Neural crest cell (in vitro differentiated cells): ENCODE measurements at places on chromosomes 1 and 21. TPM values are rescaled to one million over a fixed set of nuclear protein-coding genes. Genes with fewer than 3 reads are reported as not detected.

The LRRC8C gene
- 4.5 and 4.6 TPM in 2 replicates for total RNA-seq

- DNase-seq: no peak
- H3K4me3 ChIP-seq: no peak overlapping the region
- H3K27me3 ChIP-seq: peaks cover 20% of the 10 kb centered on the region
- no peaks in the 10 kb centered on the region for H3K36me3 ChIP-seq
Measured at GRCh38 chr1:7250176-7250575, 464.9 kb downstream of the CAMTA1 start.

The OR2M3 gene
- not detected in 2 replicates for total RNA-seq

- H3K4me1 ChIP-seq: peaks cover 27% of the 10 kb centered on the region
- no peak for DNase-seq
- no peaks in the 10 kb centered on the region for H3K36me3 ChIP-seq
- no peak overlapping the region for H3K27ac ChIP-seq
- no peaks in the 10 kb centered on the region for H3K27me3 ChIP-seq
Measured at GRCh38 chr1:23124259-23125026, 44.2 kb downstream of the LUZP1 start.
